CD4-positive, alpha-beta T cell treated with Interleukin-17A for 1 hour (primary cell): ENCODE measurements at places on chromosomes 11 and 22.

DNA sequence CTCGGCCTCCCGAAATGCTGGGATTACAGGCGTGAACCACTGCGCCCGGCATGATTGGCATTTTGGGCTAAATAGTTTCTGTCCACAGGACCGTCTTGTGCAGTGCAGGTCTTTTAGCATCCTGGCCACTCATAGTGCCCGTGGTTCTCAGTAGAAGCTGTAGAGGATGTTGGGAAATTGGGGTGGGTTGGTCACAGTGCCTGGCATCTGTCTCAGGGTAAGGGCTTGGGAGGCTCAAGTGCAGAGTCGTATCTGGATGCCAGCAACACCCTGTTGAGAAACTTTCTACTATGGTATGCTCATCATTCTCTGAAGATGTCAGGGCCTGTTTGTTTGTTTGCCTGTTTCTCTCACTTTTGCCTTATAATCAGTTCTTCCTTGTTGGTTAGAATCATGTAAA, 21.9 kb downstream of the UBE2L3 start:
- no peak for DNase-seq

DNA sequence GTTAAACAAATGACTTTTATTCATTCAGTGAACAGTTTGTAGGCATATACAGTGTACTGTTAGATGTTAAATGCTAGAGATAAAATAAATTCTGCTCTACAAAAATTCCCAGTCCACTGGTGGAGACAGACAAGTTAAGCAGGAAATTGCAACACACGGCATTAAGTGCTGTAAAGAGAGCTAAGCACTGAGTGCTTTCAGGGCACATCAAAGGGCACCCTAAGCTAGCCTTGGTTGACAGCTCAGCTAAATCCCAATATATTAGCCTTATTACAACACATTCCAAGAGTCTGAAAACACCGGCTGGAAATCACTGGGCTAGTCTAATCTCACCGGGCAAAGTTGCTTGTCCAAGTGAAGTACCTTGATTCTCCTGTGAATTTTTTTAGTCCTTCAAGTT, 55.1 kb downstream of the NOX4 start:
- DNase-seq: no peak

GRCh38 chr22:42116848-42117424, 13.7 kb downstream of the CYP2D6 start:
- no peak for DNase-seq

- DNase-seq: no peak
Measured at GRCh38 chr11:118436639-118437207, 431 bp downstream of the KMT2A start.
